ENCODE measurements at places on chromosomes 7 and 10.

DNA sequence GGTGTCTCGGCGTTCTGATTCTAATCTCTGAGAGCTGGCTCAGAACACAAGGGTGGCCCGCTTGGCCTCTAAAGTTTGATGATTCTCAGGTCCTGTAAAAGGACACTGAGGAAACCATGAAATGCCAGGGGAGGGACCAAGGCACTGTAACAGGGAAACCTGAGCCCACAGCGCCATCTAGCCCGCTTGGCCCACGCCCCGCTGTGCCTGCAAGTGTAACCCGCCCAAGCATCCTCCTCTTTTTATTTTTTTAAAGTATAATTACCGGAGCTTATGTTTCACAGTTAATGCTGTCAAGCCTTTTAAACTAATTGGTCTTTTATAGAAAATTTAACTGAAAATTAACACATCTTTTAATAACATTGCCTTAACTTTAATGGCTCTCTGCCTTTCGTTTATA, 734.7 kb downstream of the KCNMA1 start:
- no peak for DNase-seq

- DNase-seq, result no peak
These were observed 20.7 kb downstream of the MXI1 start for GRCh38 chr10:110228066-110228465.

GRCh38 chr10:123911866-123912265, 20.3 kb upstream of the CPXM2 start:
- no peak for DNase-seq

DNA sequence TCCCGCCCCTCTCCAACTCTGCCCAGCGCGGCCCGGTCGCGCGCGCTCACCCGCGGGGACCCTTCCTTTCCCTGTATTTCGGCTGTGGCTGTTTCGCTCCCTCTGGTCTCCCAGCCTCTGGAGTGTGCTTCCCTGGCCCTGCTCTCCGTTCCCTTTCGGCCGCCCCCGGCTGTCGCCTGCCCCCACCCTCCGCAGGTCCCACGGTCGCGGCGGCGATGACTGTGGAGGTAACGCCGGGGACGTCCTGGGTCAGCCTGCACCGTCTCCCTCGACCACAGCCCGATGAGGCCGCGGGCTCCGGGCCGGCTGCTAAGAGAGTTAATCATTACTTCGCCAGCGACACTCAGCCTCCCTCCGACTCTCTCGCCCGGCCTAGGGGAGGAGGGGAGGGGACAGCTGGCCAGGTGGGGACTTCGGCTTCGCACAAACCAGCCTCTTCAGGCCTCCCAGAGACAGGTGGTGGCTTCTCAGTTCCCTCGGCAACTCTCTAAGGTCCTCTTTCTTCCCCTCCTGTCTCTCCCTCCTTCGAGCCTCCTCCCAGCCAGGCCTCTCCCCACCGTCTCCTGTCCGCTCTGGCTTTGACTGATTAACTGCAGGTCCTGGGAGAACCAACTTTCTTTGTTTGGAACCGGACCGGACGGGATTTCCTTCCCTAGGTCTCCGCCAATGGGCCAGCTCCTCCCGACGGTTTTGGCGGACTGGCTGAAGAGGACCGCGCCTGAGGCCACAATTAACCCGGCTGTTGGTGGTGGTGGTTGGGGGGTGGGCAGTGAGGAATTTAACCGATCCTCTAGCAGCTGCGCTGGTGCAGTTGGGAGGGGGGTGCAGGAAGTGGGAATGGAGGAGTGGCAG, 5.6 kb upstream of the PAX2 start:
- DNase-seq, result peak; percentile 51

GRCh38 chr10:129605266-129605985, 138.4 kb downstream of the MGMT start:
- DNase-seq, result no peak

All from body of pancreas (tissue), 4 donors.